ENCODE measurements at places on chromosomes 16 and 17.

GRCh38 chr17:17079761-17080160 is 37.5 kb downstream of the MPRIP start:
- DNase-seq = no peak

- DNase-seq = no peak
Measured at GRCh38 chr16:82535262-82535661, 91.5 kb upstream of the CDH13 start.

GRCh38 chr17:10316801-10317542 is 55.8 kb downstream of the MYH13 start:
- no peak for DNase-seq

DNA sequence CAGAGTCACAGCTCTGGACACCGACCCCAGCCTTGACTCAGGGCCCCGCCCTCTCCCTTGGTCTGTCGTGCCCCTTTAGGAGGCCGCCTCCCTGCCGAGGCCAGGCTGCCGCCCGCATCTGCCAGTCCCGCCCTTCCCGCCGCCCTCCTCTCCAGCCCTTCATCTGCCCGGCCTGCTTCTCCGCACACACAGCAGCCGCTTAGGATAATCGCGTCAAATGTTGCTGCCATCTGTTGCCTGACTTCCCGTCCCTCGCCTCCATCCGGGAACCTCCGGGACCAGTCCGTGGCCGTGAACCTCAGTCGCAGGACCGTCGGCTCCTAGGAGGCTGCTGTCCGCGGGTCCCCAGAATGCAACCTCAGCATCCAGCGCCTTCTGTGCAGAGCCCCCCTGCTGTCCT is 11.9 kb downstream of the GSE1 start:
- DNase-seq = no peak

DNA sequence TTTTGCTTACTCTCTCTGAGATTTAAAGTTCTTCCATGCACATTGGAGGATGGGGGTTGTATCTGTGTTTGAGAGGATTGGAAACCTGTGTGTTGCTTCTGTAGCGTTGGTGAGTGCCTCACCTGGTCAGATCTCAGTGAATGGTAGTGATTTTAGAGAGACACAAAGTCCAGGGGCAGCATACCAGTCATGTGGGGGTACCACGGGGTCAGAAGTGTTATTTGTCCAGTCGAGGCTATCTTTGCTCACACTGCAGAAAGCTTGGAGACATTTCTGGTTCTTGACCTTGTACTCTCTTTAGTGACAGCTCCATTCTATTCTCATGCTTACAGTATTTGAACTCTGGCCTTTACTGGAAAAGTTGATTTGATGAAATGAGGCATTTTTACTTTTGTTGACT is 23.7 kb downstream of the PRKAR1A start:
- DNase-seq = no peak
